Cerebellar nuclear complex (tissue), 1 donor: ENCODE measurements at places on chromosomes 1 and 21.

DNA sequence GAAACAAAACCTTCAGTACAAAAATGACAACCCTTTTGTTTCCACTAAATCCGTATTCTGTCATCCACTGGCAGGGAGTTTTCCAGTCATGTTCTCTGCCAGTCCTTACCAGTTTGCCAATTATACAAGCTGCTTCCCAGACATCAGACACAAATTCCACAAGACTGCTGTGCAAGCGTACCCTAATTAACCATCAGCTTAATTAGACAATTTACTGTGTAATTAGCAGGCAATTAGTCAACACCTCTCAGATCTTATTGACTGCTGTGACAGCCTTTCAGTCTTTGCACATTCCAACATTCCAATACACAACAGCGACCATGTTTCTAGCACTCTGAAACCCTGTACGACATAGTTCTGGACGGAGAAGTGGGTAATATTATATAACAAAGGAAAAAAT lies 420.1 kb downstream of the DPYD start:
- DNase-seq: no peak

DNA sequence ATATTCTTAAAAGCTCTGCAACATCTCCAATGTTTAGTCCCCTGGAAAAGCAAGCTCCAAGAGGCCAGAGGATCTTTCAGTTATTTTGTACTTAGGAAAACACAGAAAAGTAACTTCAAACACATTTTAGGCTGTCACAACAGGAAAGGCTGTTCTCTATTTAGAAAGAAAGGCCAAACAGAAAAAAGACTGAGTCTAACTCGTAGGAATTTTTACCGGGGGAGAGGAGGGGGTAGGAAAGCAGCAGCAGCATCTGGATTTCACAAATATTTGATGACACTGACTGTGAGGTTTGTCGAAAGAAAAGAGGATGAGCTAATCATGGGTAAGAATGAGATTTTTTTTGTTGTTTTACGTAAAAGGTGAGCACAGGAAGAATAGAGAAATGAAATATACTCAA lies 107.1 kb downstream of the EIF4G3 start:
- DNase-seq: no peak

DNA sequence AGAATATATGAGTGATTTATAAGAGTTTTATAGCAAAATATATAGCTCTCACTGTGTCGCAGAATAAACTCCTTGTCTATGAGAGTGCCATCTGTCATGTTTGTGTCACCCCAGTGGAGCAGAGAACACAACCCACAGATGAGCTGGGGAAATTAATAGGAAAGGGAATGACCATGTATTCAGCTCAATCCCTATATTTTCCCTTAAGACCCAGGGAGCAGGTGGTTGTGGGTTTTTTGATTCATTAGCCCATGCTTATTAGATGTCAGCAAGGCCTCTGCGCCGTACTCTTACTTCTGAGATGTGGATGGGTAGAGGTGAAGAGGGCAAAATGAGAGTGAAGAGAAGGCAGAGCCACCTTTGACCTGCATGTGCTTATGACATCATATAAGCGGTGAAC lies 4.1 kb upstream of the GREM2 start:
- no peak for DNase-seq

DNA sequence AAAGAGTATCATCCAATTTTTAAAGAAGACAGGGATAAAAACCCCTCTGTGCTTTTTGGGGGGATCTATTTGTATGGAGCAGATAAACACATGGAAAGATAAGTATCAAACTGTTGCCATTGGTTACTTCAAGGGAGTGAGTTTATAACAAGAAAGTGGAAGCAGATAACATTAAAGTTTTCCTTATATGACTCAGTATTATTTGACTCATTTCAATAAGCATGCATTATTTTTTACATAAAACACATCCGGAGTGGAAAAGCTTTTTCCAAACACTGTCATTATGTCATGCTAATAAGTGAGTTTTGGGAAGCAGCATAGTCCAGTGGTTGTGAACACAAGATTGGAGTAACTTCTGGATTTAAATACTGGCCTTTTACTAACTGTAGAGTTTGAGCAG lies 452.2 kb downstream of the LTN1 start:
- no peak for DNase-seq

GRCh38 chr21:17802572-17802971 lies 16.6 kb downstream of the C21orf91 start:
- DNase-seq: no peak

DNA sequence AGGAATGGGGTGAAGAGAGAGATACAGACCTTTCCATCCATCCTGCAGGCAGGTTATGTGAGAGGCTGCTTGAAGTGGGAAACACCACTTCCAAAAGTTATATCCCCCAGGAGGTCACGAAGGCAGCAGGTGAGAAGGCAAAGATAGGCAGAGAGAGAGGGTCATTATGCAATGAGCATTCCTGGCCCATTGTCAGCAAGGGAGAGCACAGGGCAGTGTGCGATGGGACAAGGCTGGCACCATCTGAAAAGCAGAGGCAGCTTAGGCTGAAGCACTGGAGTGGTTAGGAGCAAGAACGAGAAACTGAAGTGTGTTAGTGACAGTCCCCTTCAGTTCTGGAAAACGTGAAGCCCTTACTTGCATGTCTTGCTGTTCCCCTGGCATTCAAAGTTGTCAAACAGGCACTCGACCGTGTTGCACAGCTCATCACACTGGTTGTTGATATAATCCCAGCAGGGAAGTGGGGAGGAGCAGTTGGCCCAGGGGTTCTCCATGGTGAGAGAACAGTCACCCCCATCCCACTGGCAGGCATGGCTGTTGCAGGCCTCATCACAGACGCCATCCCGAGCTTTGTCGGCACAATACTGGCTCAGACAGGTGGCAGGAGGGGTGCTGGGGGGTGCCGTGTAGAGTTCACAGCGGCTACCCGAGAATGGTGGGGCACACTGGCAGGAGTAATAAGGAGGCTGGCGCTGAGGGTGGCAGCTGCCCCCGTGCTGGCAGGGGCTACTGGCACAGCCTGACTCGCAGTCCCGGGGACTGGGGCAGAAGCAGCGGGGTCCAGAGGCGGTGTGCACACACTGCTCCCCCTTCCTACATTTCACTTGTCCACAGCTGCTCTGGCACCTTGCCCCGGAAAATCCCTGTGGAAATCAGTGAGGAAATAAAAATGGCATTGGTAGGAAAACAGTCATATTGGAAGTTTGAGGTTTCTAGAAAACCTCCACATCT lies 28.9 kb upstream of the ADAM30 start:
- DNase-seq: no peak

DNA sequence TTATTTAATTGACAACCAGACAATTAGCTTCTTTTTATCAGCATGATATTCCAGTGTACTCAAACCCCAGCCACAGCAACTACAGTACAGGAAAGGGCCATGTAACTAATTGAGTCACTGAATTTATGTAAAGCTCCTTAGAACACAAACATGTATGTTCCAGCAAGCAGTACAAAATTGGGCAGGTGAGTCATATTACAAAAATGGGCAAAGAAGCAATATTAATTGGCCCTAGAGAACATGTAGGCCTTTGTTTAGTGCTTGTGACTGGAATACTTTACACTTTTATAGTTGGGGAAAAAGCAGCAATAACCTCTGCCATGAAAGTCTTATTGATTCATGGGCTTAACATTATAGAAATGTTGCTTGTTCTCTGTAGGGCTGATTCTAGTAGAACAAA lies 31.8 kb downstream of the CLEC20A start:
- no peak for DNase-seq

- DNase-seq: no peak
These were observed 8.0 kb upstream of the ASH1L start for GRCh38 chr1:155570593-155570990.

GRCh38 chr1:218673170-218673569 lies 328.0 kb downstream of the TGFB2 start:
- DNase-seq: no peak

- no peak for DNase-seq
These were observed 10.4 kb downstream of the OLIG1 start for GRCh38 chr21:33080376-33080775.

GRCh38 chr1:3017440-3018050 lies 3.7 kb upstream of the ACTRT2 start:
- DNase-seq: no peak

DNA sequence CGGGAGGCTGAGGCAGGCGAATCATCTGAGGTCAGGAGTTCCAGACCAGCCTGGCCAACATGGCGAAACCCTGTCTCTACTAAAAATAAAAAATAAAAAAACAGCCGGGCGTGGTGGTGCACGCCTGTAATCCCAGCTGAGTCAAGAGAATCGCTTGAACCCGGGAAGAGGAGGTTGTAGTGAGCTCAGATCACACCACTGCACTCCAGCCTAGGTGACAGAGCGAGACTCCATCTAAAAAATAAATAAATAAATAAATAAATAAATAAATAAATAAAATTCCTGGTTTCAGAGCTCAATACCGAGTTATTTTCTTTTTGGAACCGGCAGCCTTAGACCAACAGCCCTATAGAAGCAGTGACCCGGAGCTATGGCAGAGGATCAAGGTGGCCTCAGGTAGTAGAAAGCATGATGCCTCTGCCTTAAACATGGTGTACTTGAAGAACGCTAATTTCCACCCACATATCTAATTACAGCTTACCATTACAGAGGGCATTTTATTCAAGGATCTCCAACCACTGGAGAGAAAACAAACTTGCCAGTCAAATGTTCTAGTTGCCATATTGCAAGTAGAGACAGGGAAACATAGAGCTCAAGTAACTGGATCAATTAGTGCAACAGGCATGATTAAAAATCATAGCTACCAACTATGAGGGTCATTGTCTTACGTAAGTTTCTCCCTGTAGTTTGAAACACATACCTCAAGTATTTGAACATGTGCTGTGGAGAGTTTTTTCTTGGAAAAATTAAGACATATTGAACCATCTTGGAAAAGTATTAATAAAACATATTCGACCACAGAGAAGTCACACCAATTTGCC lies 2.0 kb upstream of the ENAH start:
- no peak for DNase-seq

- no peak for DNase-seq
These were observed 54.6 kb downstream of the SLC35F3 start for GRCh38 chr1:233959102-233959501.

DNA sequence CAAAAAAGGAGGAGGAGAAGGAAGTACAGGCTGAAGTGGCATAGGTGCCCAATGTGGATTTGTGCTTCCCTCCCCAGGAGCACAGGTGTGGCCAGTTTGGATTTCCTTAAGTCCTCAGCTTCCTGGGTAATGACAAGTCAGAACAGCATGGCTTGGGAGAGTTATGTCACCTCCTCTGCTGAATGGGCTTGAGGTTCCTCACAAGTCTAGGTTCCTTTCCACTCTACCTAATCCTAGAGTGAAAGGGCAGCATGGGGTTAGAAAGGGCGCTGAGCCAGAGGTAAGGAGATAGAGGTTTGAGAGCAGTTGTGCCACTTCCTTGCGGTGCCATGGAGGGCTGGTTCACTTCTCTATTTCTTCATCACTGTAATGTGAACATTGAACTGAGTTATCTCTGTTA lies 35.5 kb upstream of the IL20 start:
- DNase-seq: no peak

- DNase-seq: no peak
These were observed 2.9 kb downstream of the ADORA1 start for GRCh38 chr1:203130358-203130985.

DNA sequence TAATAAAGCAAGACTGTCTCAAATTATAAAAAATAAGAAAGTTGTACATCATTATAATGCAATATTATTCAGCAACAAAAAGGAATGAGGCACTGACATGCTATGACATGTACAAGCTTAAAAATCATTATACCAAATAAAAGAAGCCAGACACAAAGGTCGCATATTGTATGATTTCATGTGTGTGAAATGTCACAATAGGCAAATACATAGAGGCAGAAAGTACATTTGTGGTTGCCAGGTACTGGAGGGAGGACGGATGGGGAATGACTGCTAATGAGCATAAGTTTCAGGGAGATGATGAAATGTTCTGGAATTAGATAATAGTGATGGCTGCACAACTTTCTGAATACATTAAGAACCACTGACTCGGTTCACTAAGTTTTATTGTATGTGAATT lies 73.6 kb upstream of the NBPF3 start:
- DNase-seq: no peak

GRCh38 chr1:68481041-68481440 lies 15.8 kb downstream of the DEPDC1 start:
- DNase-seq: no peak

DNA sequence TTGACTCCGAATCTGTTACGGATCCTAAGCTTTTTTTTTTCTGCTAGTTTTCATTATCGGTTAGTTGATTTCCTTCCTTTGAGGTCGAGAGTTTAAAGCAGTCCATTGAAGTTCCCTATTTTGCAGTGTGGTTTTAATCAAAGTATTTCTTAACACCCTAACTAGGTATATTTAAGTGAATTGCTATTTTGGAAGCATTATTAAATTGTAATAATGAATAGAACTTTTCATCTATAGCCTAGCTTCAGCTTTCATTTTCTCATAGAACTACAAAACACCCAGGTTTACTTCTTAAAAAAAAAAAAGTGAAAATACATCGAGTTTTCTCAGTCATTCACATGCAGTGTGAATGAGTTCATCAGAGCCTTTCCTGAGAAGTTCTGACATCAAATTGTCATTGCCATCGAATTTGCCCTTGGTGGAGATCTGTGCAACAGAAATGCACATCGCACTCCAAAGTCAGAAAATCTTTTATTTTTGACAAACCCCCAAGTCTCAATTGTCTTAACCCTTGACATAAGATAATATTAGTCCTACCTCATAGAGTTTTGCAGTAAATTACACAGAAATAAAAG lies 1.1 kb upstream of the LBR start:
- no peak for DNase-seq

- no peak for DNase-seq
These were observed 11.5 kb upstream of the H6PD start for GRCh38 chr1:9222846-9223625.

GRCh38 chr1:29299446-29299845 lies 63.1 kb downstream of the PTPRU start:
- DNase-seq: no peak
